Stimulated activated CD8-positive, alpha-beta memory T cell treated with anti-CD3 and anti-CD28 coated beads, Interleukin-12 subunit alpha, Interleukin-12 subunit beta, amount 100 ng/mL, for 4 hours (primary cell): ENCODE measurements at places on chromosomes 5 and 9.

DNA sequence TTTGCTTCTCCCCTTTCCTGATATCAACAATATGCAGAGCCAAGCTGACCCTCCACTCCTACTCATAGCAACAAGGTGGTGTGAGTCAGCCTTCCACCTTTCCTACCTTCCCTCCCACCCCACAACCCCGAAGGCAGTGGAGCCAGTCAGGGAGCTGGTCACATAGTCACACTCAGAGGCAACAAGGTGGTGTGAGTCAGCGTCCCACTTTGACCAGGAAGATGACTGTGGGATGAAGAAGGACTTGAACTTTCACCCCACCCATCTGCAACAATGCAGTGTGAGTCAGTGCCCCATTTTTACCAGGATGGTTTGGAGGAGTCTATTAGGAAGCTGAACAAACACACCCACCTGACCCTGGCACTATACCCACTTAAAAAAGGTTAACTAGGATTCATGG is 30.1 kb upstream of the ZNF782 start:
- DNase-seq: no peak

GRCh38 chr9:81631218-81631745 is 58.1 kb downstream of the TLE1 start:
- DNase-seq: no peak

- DNase-seq: no peak
Measured at GRCh38 chr5:135382106-135382790, 16.8 kb downstream of the MACROH2A1 start.

GRCh38 chr5:98053170-98053569 is 720.3 kb upstream of the RGMB start:
- DNase-seq: no peak

- DNase-seq: no peak
Measured at GRCh38 chr9:127732444-127732843, 2.6 kb downstream of the TOR2A start.

DNA sequence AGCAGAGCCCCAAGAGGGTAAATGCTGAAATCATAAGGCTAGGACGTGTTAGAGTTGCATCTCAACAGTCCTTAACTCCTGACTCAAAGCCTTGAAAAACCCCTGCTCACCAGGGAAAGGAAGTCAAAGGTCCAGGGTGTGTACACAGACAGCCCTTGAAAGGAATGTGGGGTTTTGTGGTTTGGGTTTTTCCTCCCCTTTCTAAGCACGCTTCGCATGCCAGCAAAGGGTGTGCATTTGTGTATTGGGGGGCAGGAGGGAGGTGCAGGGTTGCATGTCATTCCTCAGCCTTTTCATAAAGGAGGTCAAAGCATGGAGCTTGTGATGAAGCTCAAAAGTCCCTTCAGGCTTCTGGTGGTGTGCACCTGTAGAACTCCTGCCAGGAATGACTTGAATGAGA is 17.3 kb upstream of the XPA start:
- no peak for DNase-seq

DNA sequence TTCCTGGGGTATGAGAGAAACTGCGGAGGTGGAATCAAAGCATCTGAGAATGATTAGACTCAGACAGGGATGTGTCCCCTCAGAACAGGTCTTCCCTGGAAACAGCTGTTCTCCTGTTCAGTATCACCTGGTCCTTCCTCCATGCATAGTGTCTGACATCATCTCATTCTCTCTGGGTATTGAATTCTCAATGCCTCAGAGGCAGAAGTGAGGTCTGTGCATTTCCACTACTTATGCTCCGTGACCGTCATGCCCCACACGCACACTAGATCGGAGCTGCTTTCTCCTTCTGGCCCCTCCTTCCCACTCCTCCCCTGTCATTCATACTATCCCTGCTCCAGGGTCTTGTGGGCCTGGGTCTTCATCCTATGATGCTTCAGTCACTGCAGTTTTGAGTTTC is 61.4 kb upstream of the DAB2IP start:
- DNase-seq: no peak

- DNase-seq: no peak
Measured at GRCh38 chr5:161155451-161155850, 303.4 kb upstream of the ATP10B start.

DNA sequence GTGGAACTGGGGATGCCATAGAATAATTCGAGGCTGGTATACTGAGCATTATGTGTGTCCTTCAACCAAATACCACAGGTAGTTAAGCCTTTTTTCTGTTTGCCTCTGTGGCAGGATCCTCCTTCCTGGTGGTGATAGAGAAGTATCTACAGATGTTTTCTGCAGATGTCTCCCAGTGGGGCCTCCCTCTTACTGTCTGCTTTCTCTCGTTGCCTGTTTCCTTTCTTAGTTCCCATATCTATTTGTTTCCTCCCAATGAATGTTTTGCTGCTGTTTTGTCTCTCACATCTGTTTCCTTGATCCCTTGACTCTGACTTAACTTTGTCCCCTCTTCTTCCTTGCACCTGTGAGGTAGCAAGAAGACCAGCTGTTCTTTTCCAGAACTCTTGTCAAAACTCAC is 130.9 kb upstream of the NUDT12 start:
- no peak for DNase-seq

- no peak for DNase-seq
Measured at GRCh38 chr9:32703635-32704034, 68.2 kb upstream of the TAF1L start.

- no peak for DNase-seq
Measured at GRCh38 chr5:143016777-143017516, 246.8 kb downstream of the ARHGAP26 start.

DNA sequence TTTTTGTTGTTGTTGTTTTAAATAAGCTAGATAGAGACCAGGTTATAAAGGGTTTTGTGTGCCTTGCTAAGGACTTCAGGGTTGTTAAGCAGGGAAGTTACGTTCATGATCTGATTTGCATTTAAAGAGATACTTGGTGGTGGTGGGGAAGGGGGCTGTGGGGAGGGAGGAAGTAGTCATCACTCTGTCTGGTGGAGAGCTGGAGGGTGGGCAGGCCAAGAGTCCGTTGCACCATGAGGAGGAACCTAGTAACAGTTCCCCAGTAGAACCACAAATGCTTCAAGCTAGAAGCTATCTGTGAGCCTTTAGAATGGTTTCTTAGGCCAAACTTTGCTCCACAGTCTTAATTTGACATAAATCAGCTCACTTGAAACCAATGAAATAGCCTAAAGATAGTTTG is 18.7 kb upstream of the ROPN1L start:
- no peak for DNase-seq

DNA sequence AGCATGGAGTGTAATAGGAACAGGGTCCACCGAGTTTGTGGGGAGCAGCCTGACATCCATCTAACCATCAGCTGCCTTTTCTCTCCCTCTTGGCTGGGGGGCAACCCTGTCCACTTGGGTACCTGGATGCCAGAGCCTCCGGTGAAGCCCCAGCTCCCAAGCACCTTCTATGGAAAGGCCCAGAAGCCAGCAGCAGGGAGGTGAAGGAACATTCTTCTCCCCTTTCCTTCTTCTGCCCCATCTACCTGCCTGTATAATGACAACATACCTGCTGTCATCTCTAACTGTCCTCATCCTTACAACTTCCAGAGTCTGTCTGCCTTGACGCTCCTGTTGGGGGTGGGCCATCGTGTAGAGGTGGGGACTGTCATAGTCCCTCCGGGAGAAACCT is 33.1 kb downstream of the THBS4 start:
- DNase-seq: no peak

DNA sequence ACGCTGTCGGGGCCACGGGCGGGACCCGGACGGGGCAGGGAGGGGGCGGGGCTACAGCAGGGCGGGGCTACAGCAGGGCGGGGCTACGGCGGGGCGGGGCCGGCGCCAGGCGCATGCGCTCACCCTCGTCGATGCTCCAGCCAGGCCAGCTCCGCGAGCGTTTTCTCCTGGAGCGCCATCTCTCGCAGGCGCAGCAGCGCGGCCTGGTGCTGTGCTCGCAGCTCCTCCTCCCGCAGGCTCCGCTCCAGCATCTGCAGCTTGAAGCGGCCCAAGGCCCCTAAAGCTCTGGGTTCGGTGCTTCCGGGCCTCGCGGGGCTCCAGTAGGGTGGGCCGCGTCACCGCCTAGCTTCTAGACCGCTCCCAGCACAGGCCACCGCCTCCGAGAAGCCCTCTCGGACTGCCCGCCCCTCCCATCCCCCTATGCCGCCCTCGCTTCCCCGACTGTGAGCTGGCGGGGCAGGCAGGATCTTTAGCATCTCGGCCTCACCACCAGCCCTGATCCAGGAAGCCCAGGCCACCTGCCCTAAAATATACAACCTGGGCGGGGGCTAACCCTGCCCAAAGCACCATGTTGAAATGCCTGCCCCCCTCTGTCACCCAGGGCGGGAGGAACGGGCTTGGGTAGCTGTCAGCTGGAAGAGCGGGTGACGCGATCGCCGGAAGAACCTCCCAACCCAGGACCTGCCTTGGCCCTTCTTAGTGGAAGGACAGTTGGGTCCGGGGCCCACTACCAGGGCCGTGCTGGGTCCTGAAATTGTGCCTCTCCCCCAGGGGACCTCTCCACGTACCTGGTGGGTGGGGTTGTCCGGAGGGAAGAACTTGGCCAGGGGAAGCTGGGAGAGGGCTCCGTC is 21.9 kb upstream of the QSOX2 start:
- peak; percentile 76 for DNase-seq

DNA sequence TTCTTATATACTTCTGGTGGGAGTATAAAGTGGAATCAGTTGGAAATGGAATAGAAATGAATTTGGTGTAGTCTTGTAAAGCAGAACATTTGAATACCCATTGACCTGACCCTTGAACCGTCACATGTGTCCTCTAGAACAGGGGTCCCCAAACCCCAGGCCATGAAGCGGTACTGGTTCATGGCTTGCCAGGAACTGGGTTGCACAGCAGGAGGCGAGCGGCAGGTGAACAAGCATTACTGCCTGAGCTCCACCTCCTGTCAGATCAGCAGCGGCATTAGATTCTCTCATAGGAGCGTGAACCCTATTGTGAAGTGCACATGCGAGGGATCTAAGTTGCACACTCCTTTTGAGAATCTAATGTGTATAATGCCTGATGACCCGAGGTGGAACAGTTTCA is 80.0 kb downstream of the RANBP17 start:
- no peak for DNase-seq

- no peak for DNase-seq
Measured at GRCh38 chr5:168647083-168647482, 67.9 kb upstream of the PANK3 start.

GRCh38 chr9:660227-660626 is 181.3 kb upstream of the DMRT1 start:
- DNase-seq: no peak
